ENCODE measurements at places on chromosomes 16 and 17.

- peak; percentile 64 for DNase-seq
Observed at GRCh38 chr16:23952128-23952970, 116.6 kb downstream of the PRKCB start.

GRCh38 chr16:66375451-66375850, 9.0 kb downstream of the CDH5 start:
- DNase-seq: no peak

DNA sequence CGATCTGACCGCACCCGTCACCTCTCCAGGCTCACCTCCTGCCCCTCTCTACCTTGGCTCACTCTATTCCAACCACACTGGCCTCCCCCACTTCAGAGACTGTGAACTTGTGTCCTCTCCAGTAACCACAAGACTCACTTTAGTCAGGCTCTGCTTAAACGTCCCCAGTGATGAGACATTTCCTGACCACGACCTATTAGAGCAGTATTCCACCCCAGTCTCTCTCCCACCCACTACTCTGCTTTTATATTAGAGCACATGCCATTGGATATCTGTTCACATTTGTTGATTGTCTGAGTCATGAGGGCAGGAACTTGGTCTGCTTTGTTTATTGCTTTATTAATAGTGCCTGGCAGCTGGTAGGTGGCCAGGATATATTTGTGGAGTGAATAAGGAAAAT, 20.1 kb downstream of the COX11 start:
- no peak for DNase-seq

- no peak for DNase-seq
Observed at GRCh38 chr17:65855245-65855644, 293.8 kb upstream of the AXIN2 start.

DNA sequence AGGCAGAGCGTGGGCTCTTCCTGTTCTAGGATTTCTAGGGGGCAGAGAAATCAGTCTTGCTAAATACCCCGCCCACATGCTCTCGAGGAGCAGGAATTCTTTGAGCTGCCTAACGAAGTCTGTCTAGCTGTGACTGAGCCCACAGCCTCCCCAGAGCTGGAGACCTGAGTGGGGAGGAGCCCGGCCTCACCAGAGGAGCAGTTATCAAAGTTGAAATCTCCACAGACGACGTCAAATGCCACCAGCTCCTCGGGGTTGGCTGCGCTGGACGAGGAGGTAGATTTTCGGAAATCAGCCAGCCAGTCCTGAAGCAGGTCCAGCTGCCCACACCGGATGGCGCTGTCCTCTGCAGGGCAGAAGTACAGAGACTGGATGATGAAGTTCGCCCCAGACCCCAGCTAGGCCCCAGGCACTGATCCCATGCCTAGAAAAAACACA, 53.8 kb downstream of the PRMT7 start:
- no peak for DNase-seq

GRCh38 chr16:87273471-87274030, 43.6 kb downstream of the C16orf95 start:
- DNase-seq: no peak

DNA sequence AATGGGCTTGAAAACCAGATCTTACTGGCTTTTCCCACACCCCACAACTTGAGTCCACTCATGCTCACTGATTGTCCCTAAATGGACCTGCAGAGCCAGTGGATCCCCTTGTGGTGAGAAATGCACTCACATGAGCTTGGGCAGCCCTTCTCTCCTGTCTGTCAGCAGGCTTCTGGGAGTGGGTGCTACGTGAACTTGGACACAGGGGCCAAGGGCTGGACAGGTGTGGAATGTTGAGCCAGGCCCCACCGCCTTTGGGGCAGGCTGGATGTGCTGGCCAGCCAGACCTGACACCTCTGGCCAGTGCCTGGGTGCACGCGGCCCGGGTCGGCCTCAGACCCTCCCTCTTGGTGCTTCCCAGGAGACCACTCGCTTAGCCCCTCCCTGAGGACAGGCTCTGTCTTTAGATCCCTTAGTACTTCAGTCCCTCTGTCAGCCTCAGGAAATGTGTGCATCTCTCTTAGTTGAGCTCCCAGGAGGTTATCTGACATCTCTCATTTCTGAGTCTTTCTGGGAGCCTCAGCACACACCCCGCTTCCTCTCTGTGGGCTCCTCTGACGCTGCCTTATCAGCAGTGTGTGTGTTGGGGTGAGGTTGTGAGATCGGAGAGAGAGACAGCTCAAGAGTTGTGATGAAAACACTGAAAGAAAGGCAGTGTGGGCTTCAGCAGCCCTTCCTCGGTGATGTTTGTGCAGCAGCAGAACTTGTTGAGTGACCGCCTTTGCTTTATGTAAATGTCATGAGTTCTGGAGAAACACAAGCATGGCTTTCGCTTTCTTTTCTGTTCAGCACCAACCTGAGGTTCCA, 117.0 kb downstream of the RAB11FIP4 start:
- peak; percentile 36 for DNase-seq

GRCh38 chr16:13571036-13571435, 348.9 kb upstream of the ERCC4 start:
- DNase-seq: no peak

GRCh38 chr17:38602453-38602852, 3.3 kb downstream of the SRCIN1 start:
- DNase-seq: peak; percentile 50

- DNase-seq: peak; percentile 47
Observed at GRCh38 chr17:15492791-15493692, 25.6 kb upstream of the CDRT4 start.

DNA sequence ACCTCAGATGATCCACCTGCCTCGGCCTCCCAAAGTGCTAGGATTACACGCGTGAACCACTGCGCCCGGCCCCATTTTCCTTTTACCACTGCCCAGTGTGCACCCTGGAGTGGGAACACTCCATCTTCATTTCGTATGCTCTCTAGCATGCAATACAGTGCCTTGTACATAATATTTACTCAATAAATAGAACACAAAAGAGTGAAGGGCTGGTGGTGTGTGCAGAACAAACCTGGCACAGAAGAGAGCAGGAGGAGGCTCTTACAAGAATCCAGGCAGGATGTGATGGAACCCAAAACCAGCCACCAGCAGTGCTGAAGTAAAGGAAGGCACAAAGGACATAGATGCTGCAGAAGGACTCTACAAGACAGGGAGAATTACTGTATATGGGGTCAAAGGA, 7.3 kb downstream of the KRT37 start:
- no peak for DNase-seq

DNA sequence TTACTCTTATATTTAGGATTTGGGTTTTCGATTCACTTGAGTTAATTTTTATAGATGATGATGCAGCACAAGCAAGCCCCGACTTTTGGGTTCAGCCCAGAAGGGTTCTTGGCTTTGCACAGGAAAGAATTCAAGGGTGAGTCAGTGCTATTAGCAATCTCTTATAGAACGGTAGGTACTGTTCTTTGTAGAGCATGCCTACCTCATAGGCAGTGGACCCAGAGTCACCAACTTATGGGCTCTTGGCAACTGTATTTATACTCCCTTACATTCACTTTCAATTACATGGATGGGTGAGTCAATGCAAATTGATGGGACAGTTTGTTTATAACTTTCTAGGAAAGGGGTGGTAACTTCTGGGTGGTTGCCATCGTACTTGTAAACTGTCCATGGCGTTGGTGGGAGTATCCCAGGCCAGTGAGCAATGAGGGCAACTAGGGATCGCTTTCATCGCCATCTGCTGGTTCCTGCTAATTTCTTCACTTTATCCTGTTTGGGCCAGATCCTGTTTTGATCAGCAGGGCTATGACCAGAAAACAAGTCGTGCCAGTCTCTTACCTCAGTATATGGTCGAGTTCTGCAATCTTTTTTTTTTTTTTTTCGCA, 362.6 kb downstream of the CNTNAP4 start:
- peak; percentile 58 for DNase-seq

- DNase-seq: no peak
Observed at GRCh38 chr17:22507823-22508222, 815.5 kb downstream of the KCNJ18 start.

GRCh38 chr16:73389085-73389484, 341.2 kb upstream of the ZFHX3 start:
- no peak for DNase-seq

- peak; percentile 67 for DNase-seq
Observed at GRCh38 chr17:3907483-3908216, 8.6 kb downstream of the P2RX1 start.

GRCh38 chr16:790086-790485, 1.7 kb downstream of the CHTF18 start:
- no peak for DNase-seq

DNA sequence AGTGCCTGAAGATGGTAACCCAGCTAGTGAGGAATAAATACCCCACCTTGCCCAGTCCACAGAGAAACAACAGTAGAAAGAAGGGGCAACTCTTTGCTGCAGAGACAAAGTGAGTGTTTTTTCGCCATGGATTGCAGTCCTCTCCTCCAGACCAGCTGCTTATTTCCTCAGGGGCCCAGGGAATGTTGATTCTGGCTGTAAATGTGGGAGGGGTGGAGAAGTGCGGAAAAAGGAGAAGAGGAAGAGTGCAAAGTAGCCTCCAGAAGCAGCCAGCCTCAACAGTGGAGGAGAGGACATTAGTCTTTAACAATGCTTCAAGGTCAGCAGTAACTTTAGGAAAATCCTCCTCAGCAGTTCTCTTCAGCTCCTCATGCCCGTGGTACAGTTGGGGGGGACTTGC, 8.1 kb upstream of the PHLPP2 start:
- no peak for DNase-seq

DNA sequence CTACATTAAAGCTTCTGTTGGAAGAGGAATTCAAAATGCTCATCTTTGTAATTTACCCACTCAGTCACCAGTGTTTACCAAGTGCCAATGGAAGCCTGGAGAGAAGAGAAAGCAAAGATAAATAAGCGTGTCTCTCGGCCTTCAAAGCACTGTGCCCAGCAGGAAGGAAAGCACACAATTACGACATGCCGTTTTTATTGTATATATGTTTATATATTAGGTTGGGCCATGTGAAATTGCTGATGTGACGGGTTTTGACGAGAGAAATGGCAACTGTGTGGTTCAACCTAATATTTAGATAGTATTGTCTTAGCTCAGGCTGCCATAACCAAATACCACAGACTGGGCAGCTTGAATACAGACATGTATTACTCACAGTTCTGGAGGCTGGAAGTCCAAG, 79.3 kb upstream of the HSBP1 start:
- no peak for DNase-seq

- no peak for DNase-seq
Observed at GRCh38 chr17:51354936-51355335, 94.6 kb downstream of the UTP18 start.
